ENCODE measurements at places on chromosomes 1 and 21.
A peak's percentile ranks its signal among the peaks of the same experiment; 100 is the strongest.

DNA sequence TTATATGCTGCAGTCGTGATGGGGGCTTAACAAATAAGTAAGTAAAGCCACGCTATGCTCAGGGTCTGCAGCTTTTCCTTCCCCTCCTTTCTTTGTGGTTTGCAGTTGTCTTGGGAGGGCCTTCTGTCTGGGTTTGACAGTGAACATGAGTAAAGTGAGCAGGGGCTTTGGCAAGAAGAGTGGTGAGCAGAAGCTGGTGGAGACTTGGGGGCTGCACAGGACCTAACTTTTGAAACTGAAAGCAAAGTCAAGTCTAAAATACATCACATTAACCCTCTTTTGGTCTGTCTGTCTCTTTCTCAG is 368.6 kb upstream of the VAMP3 start:
- peak; percentile 40 for DNase-seq

DNA sequence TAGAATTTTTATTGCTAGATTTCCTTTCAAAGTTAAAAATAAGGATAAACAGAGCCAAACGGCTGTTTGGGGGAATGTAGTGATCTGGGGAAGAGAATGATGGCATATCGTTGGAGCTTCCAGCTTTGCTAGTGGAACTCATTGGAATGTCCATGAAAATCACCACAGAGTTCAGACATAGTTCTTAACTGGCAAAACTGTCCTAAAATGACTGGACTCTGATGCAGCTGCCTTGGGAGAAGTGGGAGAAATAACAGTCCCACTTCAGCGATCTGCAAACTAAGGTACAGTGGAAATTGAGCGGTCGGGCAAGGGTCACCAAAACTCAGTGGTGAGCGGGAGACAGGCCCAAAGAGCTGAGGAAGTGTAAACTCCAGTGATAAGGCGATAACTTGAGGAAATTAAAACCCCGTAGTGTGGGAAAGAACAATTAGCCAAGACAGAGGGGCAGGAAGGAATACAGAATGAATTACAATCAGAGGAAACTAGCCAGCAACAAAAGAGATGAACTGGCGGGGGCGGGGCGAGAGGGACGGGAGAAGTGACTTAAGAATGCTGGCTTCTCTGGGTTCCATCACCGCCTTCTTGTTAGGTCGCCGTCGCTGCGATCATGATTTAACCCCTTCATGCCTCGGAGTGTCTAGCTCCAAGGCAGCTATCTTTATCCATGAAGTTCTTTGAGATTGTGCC is 89.8 kb upstream of the ARHGAP29 start:
- peak; percentile 59 for DNase-seq

- no peak for DNase-seq
Observed at GRCh38 chr1:77065693-77066342, 153.4 kb downstream of the PIGK start.

- DNase-seq: no peak
Observed at GRCh38 chr21:44438531-44439210, 16.6 kb upstream of the LRRC3 start.

GRCh38 chr1:41241749-41242341 is at the start of gene SCMH1:
SCMH1 (minus strand) TSS chr1:41242306; CDS start chr1:41186133, 56,173 bp downstream.
- peak; percentile 49 for DNase-seq

DNA sequence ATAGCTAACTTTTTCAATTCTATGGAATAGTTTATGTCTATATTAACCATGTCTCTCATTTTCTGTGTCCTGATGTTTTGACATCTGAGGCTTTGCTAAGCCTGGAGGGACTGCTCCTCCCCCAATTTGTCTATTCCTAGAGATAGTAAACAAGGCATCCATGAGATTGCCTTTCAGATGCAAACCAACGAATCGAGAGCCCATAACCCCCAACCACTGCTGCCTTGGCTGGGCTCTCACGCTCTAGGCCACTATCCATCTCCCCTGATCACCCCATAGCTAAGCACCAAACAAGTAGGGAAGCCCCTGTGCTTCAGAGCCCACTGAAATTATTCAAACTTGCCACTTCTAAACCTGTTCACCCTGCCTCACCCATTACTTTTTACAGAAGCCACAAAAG is 437.7 kb downstream of the SETD4 start:
- no peak for DNase-seq

GRCh38 chr1:162946701-162947100 is 85.7 kb upstream of the CCDC190 start:
- no peak for DNase-seq

DNA sequence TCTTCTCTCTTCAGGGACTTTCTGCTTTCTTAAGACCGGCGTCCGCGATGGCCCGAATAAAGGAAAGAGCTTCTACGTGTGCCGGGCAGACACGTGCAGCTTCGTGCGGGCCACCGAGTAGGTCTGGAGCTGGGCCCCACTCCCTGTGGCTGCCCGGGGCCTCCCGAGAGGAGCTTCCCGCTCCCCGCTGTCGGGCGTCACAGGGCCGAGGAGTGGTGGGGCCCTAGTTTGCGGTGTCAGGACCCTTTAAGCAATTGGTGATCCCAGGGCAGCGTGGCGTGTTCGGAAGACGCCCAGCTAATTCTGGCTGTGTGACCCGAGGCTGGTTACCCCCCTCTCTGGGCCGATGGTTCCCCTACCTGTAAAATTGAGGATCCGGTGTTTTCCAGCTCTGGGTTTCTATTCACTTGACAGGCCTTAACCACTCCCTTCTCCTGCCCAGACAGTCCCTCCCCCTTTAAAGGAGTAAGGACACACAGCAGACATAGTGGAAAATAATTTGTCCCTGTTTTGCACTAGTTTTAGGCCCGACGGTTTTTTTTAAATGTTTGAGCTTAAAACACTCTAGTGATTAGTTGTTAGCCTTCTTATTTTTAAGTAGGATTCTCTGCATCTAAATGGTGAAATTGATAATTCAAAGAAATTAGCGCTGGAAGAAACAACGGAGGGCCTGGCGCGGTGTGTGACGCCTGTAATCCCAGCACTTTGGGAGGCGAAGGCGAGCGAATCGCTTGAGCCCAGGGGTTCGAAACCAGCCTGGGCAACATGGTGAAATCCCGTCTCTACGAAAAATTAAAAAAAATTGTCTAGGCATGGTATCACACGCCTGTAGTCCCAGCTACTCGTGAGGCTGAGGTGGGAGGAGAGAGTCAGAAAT is 553 bp downstream of the TTF2 start:
- DNase-seq: peak; percentile 70

DNA sequence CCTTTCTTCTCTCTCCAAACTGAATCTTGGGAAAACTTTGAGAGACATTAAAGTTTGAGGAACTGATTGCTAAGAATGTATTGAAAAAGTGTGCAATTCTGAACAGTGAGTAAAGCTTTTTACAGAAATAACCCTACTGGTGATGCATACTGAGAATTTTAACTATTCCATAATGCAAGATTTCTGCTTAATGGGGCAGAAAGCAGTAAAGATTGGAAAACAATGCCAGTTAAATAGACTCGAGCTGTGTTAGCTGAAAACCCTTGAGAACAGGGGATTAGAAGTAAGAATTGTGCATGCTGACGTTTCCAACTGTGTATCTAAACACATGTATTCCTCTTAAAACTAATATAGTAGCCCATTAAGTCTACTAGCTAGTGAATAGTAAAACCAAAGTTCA is 1500.2 kb upstream of the PRMT6 start:
- DNase-seq: no peak

DNA sequence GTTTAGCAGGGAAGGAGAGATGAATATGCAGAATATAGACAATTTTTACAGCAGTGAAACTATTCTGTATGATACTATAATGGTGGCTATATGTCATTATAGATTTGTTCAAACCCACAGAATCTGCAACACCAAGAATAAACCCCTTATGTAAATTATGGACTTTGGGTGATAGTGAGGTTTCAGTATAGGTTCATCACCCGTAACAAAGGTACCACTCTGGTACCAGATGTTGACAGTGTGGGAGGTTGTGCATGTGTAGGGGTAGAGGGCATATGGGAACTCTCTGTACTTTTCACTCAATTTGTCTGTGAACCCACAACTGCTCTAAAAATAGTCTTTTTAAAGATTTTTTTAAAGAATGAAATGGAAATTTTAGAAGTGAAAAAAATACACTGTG is 29.9 kb upstream of the PRDX6 start:
- DNase-seq: no peak

- peak; percentile 65 for DNase-seq
Observed at GRCh38 chr1:230149751-230150584, 82.9 kb downstream of the GALNT2 start.

DNA sequence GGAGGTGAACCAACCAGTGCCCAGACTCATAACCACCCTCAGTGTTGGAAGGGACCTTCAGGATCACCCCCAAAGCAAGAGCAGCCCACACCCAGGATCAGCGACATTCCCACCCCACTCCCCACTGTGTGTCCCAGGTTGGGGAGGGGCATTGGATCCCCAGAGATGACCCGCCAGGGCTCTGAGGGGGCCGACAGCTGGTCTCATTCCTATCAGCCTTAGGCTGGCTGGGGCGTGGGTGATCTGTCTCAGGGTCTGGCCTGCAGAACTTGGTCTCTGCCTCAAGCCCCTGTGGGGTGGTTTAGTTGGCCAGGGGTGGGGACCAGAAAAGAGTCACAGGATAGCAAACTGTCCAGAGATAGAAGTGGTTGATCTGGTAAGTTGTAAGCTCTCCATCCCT is 7.8 kb upstream of the BSND start:
- DNase-seq: no peak

- peak; percentile 85 for DNase-seq
Observed at GRCh38 chr1:15714406-15715136, 21.5 kb upstream of the SLC25A34 start.

- DNase-seq: peak; percentile 81
Observed at GRCh38 chr1:32205401-32206370, at the start of gene IQCC. IQCC (plus strand) TSS chr1:32205671; CDS start chr1:32205682, 11 bp downstream.

GRCh38 chr21:43667191-43667904 is 8.0 kb downstream of the RRP1B start:
- DNase-seq: peak; percentile 82

GRCh38 chr1:243748227-243748626 is 101.8 kb downstream of the AKT3 start:
- peak; percentile 22 for DNase-seq

GRCh38 chr1:54984131-54984842 is 3.9 kb downstream of the TMEM61 start:
- DNase-seq: no peak

GRCh38 chr1:100162881-100163280 is 15.2 kb downstream of the LRRC39 start:
- no peak for DNase-seq

GRCh38 chr1:18614069-18614735 is 16.4 kb upstream of the PAX7 start:
- no peak for DNase-seq

GRCh38 chr1:74470936-74471335 is 41.5 kb downstream of the LRRC53 start:
- no peak for DNase-seq

DNA sequence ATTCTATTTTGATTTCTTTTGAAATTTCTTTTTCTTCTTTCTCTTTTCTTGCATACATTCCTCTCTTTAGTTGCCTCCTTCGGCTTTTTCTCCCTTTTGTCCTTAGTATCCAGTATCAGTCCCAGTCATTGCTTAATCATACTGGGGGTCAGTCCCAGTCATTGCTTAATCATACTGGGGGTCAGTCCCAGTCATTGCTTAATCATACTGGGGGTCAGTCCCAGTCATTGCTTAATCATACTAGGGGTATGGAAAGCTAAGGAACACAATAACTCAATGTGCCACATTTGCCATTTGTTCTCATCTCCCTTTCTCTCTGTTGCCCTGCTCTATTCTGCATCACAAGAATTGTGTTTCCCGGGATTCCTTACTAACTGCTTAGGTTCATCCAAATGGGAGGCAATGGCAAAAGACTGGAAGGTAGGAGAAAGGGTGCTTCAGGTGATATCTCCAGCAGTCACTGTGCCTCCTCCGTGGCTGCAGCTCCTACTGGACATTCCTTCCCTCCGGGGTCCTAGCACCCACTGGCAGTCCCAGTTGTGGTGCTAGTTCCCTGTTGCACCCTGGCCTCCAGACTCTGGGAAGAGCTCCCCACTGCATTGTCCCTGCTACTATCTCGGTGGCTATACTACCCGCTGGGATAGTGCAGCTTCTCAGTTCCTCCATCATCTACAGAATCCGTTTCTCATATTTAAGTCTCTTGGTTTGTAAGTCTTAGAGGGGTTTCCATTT is 32.6 kb upstream of the LAMC1 start:
- peak; percentile 13 for DNase-seq

- no peak for DNase-seq
Observed at GRCh38 chr1:95119273-95119672, 2.1 kb downstream of the TLCD4 start.

DNA sequence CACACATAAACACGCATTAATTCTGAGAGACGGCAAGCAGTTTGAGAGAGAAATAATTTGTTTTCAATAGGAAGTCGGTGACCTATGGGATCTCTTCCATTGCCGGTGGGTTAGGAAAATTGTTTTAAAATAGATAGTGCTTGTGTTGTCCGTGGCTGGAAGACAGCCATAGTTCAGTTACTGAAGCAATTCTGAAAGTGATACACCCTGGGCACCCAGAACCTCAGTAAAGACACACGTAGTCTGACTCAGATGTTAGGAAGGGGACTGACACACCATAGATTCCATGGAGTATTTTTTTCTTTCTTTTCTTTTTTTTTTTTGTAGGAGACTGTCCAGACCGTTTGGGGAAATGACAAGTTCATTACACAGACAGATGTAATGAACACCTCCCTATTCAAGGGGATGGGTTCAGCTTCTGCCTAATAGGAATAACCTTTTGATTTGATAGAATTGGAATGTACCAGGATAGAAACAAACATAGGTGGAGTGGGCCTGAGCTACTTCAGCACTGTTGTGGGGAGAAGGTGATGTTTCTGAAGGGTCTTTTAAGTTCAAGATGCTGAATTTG is 1.6 kb downstream of the C1orf21 start:
- DNase-seq: peak; percentile 58

- no peak for DNase-seq
Observed at GRCh38 chr1:209710847-209711246, 6.2 kb downstream of the HSD11B1 start.

- DNase-seq: peak; percentile 69
Observed at GRCh38 chr21:21003701-21004100, 5.5 kb downstream of the NCAM2 start.

GRCh38 chr1:40185951-40186864 is 25.0 kb downstream of the RLF start:
- peak; percentile 45 for DNase-seq

DNA sequence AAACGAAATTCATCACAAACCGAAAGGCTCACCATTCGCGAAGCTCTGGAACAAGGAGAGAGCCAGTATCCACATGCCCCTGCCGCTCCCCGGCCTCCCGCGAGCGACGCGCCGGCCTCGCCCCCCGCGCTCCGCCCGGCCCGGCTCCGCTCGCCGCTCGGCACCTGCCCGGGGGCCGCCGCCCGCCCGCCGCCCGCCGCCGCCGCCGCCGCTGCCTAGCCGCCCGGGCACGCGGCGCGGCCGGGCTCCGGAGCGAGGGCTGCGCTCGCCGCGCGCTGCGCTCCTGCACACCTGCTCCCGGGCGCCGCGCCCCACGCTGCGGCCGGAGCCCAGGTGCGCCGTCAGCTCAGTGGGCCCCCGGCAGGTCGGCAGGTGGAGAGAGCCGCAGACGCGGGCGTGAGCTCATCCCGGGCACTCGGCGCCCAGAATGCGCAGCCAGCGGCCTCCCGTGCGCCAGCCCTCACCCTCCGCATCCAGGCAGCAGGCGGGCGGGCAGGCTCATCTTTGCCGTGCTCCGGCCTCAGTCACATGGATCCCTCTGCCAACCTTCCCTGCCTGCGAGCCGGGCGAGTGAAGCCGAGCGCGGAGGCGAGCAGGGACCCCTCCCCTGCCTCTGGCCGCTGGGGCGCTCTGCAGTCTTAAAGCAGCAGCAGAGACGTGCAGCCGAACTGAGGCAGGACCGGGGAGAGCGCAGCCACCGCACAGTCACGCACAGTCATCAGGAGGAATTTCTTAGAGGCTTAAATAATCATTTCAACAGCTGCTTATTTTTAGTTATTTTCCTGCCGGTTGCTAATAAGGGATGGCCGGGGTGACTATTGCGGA is at the start of gene DSCAM:
DSCAM (minus strand) TSS at position 572 of the 825 bp plus-strand sequence; CDS start at position 75, 497 bp downstream.
- no peak for DNase-seq
